ENCODE measurements at places on chromosomes 6 and 20.

GRCh38 chr6:131945971-131946370, 5.2 kb downstream of the CCN2 start:
- no peak for DNase-seq

DNA sequence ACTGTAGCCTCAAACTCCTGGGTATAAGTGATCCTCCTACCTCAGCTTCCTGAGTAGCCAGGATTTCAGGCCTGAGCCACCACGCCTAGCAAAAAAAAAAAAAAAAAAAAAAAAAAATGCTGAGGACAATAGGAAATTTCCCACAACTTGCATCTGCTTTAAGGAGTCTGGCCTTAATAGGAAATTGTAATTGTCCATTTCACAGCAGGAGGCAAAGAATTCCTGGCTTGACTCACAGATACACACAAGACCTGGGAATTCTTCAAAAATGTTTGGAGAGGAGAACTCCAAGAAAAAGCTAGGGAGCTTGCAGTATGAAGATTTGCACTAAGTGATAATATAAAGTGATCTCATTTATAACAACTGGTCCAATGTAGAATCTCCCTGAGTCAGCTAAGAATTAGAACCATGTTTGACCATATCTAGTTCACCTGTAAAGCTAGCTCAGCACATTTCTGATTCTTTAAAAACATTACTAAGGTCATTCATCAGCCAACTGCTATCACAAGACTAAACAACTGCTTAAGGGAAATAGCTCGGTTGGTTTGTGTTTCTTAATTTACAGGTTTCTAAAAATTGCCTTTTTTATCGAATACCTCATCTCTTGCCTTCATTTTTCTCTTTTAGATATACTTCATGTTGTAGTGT, 80.2 kb upstream of the SLC2A12 start:
- peak; percentile 76 for DNase-seq

DNA sequence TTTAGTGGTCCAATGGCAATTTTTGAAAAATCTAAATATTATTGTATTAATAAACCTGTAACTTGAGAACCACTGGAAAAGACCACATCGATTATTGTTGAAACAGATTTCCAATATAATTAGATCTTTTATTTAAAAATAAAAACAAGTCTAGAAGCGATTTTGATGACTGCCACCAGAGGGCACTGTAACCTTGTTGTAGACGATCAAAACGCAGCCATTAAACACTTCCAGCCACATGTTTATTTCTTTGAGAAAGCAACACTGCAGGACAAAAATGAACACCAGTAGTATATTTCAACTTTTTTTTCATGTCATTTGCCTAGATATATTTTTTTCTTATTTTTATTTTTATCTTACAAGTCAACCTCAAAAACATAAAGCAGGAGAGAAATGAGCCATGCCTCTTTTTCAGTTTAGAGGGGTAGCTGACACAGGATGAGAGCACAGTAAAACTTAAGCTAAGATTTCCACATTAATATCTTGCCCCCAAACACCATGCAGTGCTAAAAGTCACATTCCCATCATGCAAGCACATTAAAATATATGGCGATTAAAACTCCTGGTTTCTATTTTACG, 115.4 kb downstream of the OPRM1 start:
- DNase-seq = peak; percentile 71

DNA sequence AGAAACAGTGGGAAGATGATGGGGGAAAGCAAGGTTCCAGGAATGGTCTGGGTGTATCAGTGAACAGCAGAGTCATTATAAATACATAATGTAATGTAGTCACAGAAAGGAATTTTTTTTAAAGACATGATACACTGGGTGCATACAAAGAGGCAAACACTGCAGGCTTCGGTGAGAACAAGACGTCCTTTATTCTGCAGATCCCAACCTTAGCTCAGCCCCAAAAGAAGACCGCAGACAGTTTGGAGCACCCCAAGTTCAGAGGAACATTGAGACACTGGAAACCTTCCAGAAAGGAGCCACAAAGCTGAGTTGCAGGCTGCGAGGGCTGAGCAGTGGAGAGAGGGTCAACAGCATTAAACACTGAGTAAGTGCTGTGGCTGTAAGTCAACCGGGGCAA, 30.6 kb upstream of the FOXC1 start:
- DNase-seq = no peak

DNA sequence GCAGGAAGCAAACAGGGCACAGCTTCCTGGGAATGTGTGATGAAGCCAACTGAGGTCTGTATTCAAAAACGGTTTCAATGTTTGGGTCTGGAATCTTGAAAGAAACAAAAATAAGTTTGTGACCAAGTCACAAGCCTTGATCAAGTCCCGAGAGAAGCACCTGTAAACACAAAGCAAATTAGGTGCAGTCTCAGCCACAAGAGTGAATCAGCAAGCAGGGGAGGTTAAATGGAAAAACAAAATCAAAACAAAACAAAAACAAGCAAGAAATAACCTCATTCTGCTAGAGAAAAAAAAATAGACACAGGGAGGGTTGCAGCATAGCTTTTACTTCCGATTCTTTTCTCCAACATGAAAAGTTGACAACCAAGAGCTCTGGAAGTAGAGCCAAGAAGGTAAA, 201.7 kb downstream of the CLIC5 start:
- no peak for DNase-seq

DNA sequence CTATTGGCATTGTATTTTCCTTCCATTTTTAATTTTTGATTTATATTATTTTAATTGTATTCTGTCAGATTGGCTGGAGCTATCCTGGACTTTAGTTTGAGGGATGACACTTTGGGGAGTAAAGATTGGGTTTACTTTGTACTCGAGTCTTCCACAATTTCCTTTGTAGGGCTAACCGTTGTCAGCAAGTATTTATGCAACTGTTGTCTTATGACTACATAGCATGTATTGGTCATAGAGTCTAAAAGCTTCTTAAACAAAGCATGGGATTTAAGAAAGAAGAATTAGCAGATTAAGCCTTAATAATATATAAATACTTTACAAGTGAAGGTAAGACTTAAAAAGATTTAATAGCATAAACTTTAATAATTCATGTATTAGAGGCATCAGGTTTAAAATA, 19.6 kb downstream of the FARS2 start:
- DNase-seq = no peak

GRCh38 chr20:13422637-13423036, 201.6 kb downstream of the ISM1 start:
- peak; percentile 76 for DNase-seq

- peak; percentile 56 for DNase-seq
These were observed 66.3 kb downstream of the NCOA3 start for GRCh38 chr20:47568019-47568418.

GRCh38 chr20:14148042-14148441, 152.7 kb downstream of the MACROD2 start:
- no peak for DNase-seq

- DNase-seq = no peak
These were observed 84.7 kb downstream of the CD164 start for GRCh38 chr6:109297406-109298110.

DNA sequence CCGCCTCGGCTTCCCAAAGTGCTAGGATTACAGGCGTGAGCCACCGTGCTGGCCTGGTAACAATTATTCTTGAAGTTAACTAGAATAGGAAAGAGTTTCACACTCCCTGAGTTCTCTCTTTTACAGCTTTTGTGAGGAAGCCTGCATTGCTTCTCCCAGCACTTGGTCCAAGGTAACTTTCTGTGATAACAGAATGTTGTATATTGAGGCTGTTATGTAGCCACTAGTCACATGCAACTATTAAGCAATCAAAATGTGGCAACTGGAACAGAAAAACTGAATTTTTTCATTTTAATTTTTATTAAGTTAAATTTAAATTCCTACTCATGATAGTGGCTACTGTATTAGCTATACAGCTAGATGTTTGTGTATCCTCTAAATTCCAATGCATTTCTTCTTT, 2.5 kb downstream of the TRIM38 start:
- no peak for DNase-seq

GRCh38 chr6:92667843-92668242, 751.5 kb downstream of the EPHA7 start:
- DNase-seq = no peak

GRCh38 chr6:15544321-15544900, 118.4 kb downstream of the DTNBP1 start:
- no peak for DNase-seq

- no peak for DNase-seq
These were observed 22.6 kb downstream of the UST start for GRCh38 chr6:148769304-148769968.

DNA sequence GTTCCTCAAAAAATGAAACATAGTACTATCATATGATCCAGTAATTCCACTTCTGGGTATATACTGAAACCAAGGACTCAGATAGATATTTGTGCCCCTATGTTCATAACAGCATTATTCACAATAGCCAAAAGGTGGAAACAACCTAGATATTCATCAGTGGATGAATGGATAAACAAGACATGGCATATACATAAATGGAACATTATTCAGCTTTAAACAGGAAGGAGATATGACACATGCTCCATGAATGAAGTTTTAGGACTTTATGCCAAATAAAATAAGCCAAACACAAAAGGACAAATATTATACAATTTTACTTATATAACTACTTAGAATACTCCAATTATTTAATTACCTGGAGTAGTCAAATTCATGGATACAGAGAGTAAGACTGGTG, 16.4 kb downstream of the PLCB1 start:
- no peak for DNase-seq

GRCh38 chr6:26445934-26446667, 5.8 kb downstream of the BTN3A3 start:
- peak; percentile 20 for DNase-seq

DNA sequence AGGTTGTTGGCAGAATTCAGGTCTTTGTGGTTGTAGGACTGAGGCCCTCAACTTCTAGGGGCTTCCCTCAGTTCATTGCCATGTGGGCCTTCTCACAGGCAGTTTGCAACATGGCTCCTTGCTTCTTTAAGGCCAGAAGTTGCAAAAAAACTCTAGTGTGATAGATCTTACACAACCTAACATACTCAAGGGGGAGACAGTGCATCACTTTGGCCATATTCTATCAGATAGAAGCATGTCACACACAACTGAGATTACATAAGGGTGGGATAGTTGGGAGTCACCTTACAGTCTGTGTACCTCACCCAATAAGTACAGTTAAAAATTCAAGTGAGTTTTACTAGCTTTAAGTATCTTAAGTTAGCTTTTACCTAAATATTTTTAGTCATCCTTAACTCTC, 1.6 kb downstream of the SIRPD start:
- peak; percentile 2 for DNase-seq

DNA sequence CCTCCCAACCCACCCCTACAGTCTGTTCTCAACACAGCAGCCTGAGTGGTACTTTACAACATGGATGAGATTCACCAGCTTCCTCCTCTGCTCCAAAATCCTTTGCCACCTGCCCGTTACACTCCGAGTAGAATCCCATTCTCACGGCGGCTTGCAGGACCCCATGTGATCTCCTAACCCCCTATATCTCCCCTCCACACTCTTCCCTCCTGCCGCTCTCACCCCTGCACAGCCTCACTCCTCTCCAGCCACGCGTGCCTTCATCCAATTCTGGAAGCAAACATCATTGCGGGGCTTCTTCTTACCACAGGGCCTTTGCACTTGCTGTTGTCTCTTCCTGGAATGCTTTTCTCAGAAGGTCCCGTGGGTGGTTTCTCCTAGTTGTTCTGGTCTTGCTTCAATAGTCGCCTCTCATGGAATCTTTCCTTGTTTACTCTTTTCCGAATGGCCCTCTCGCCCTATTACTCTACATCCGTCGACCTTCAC, 472.3 kb downstream of the CDH26 start:
- no peak for DNase-seq

- peak; percentile 64 for DNase-seq
These were observed 172.9 kb upstream of the CDYL start for GRCh38 chr6:4603291-4603690.

DNA sequence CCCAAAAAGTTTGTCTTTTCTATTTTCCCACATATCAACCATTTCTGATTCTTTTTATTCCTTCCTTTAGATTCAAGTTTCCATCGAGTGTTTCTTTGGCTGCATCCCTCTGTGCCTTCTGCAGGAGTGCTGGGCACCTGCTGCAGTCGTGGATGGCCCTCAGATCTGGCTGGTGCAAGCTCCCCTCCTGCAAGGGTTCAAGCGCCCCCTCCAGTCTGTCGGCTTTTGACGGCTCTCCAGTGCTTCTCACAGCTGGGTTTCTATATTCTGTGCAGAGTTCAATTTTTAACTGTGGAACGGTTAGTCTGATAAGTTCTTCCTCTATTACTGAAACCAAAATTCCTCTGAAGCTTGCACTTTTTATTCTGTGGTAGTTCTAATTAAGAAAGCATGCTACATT, 132.1 kb downstream of the HUS1B start:
- no peak for DNase-seq

GRCh38 chr20:3209946-3210317, 634 bp downstream of the ITPA start:
- DNase-seq = peak; percentile 17

GRCh38 chr6:110595112-110595511, 118.7 kb upstream of the SLC22A16 start:
- DNase-seq = no peak

DNA sequence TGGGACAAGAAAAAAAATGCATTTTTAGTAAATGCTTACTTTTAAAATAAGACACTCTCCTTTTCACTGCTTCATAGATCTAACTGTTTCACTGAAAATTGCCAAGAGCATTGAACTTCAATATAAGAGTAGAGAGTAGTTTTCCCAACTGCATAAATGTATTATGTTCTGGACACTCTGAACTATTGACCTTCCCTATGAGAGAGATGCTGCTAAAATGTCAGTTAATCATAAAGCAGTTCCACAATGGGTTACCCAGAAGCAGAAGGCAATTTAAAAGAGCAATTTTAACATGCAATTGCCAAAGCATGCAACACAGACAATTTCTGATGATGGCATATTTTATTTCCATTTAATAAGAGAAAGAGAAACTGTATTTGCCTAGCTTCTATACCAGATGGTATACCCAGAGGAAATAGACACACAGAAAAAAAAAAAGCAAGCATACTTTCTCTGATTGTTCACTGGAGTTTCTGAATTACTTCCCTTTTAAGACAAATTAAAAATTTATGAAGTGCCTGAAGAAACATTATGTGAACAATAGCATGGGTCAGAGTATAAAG, 279.1 kb upstream of the THEMIS start:
- DNase-seq = no peak

- DNase-seq = no peak
These were observed 10.8 kb upstream of the NHSL1 start for GRCh38 chr6:138510093-138510492.

DNA sequence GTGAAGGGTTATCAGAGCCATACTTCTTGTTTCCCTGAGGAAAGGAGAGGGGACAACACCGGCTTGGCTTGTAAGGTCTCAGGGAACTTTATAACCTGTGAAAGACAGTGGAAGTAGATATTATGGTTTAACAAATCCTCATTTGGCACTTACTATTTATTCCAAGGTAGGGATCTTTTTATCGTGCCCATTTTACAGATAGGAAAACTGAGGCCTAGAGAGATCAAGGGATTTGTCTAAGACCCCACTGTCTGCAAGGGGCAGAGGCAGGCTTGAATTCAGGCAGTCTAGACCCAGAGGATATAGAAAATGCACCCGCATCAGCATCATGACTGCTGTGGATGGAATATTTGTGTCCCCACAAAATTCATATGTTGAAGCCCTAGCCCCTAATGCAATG, 118.4 kb upstream of the CST7 start:
- DNase-seq = no peak

- peak; percentile 92 for DNase-seq
These were observed 302.5 kb downstream of the DHX35 start for GRCh38 chr20:39264506-39265172.
